H9 (cell line): ENCODE measurements at places on chromosomes 13 and 19.

- DNase-seq: no peak
Observed at GRCh38 chr13:73767747-73768315, 366.4 kb downstream of the KLF12 start.

GRCh38 chr19:19409631-19410030 is 4.2 kb downstream of the GATAD2A start:
- no peak for DNase-seq

- no peak for DNase-seq
Observed at GRCh38 chr13:26062853-26063444, 11.1 kb upstream of the SHISA2 start.

- DNase-seq: no peak
Observed at GRCh38 chr13:49386664-49387063, 57.2 kb downstream of the CAB39L start.

- DNase-seq: no peak
Observed at GRCh38 chr13:24868874-24869273, 104.9 kb downstream of the RNF17 start.
